ENCODE measurements at places on chromosomes 1 and 21. TPM values are rescaled to one million over a fixed set of nuclear protein-coding genes. Genes with fewer than 3 reads are reported as not detected.

RASSF5 gene
- total RNA-seq, result 11.5 TPM

XKR8 gene
- total RNA-seq, result 4.5 TPM

TRPM2 gene
- total RNA-seq, result 14.0 TPM

MYCBP gene
- total RNA-seq, result 15.9 TPM

CD53 gene
- not detected for total RNA-seq

Data from mammary epithelial cell (primary cell).